ENCODE measurements at places on chromosomes 7 and 10. TPM values are rescaled to one million over a fixed set of nuclear protein-coding genes. Genes with fewer than 3 reads are reported as not detected.

The CRPPA gene
- total RNA-seq, result 2.9 TPM

The MKX gene
- 1.8 TPM for total RNA-seq

The HMX3 gene
- not detected for total RNA-seq

The TRIL gene
- 0.48 TPM for total RNA-seq

The CDC14C gene
- not detected for total RNA-seq

The DDX56 gene
- total RNA-seq, result 61.9 TPM

The EBF3 gene
- 28.0 TPM for total RNA-seq

The TMEM176A gene
- total RNA-seq, result 42.6 TPM

The ZNF735 gene
- total RNA-seq, result not detected

The RBP3 gene
- not detected for total RNA-seq

The MMRN2 gene
- 23.0 TPM for total RNA-seq

The LYZL1 gene
- not detected for total RNA-seq

The SLIT1 gene
- under 0.01 TPM for total RNA-seq

The PPP1R3C gene
- 48.1 TPM for total RNA-seq

The UCN3 gene
- total RNA-seq, result not detected

The EBLN1 gene
- not detected for total RNA-seq

The CPA2 gene
- not detected for total RNA-seq

The VKORC1L1 gene
- total RNA-seq, result 84.5 TPM

The FGL2 gene
- total RNA-seq, result 17.4 TPM

The DNAH11 gene
- 0.33 TPM for total RNA-seq

The WNT8B gene
- not detected for total RNA-seq

The NUTM2E gene
- not detected for total RNA-seq

The FFAR4 gene
- total RNA-seq, result 1.0 TPM

The C10orf105 gene
- under 0.01 TPM for total RNA-seq

The ACSM6 gene
- not detected for total RNA-seq

The SYT15 gene
- 1.6 TPM for total RNA-seq

The EIF5AL1 gene
- under 0.01 TPM for total RNA-seq

The CPVL gene
- total RNA-seq, result 13.4 TPM

The GPR15LG gene
- total RNA-seq, result not detected

The GPR26 gene
- total RNA-seq, result not detected

The HABP2 gene
- 0.66 TPM for total RNA-seq

The DCLRE1A gene
- total RNA-seq, result 4.3 TPM

The NACAD gene
- 7.5 TPM for total RNA-seq

The DOCK4 gene
- total RNA-seq, result 31.7 TPM

The SBDS gene
- total RNA-seq, result 124 TPM

The FAM237B gene
- total RNA-seq, result not detected

All from breast epithelium (tissue), 4 donors.